ENCODE measurements at places on chromosomes 3 and 15.

DNA sequence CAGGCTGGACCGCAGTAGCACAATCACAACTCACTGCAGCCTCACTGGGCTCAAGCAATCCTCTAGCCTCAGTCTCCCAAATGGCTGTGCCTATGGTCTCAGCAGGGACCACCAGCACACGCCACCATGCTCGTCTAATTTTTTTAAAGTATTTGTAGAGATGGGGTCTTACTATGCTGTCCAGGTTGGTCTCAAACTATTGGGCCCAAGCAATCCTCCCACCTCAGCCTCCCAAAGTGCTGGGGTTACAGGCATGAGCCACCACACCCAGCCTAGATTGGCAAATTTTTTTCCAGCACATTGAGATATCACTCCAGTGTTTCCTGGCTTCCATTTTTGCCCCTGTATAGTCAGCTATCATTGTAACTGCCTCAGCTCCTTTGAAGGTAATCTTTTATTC is 18.3 kb downstream of the TBC1D5 start:
- DNase-seq: no peak

DNA sequence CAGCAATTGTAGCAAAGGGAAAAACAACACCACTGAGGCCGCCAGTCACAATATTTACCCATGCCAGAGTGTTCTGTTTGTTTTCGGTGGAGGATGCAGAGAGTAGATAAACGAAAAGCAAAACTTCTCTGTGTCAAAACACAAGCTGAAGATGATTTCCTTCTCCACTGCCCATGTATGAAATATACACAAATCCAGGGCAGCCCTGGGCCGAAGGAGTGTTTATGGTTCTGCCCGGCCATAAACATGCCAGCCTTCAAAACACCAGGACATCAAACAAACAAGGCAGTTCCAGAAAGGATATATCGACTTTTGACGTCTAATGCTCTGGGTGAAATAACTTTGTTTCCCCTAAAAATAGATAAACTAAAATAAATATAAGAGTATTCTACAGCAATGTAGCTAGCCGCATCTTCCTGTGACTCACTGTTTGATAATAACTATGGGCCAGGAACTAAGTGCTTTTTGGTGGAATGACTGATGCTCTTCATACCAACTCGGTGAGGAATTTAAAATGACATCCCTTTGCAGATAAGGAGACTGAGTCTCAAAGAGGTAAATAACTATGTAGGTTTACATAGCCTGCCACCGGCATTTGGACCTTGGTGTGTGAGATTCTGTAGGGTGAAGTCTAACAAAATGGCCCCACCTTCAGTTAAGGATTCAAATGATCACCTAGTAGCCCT is 82.8 kb downstream of the MAGI1 start:
- DNase-seq: no peak

GRCh38 chr3:187434524-187434923 is 66.3 kb downstream of the RTP4 start:
- DNase-seq: no peak

GRCh38 chr3:150359381-150359780 is 48.7 kb upstream of the TSC22D2 start:
- DNase-seq: no peak

DNA sequence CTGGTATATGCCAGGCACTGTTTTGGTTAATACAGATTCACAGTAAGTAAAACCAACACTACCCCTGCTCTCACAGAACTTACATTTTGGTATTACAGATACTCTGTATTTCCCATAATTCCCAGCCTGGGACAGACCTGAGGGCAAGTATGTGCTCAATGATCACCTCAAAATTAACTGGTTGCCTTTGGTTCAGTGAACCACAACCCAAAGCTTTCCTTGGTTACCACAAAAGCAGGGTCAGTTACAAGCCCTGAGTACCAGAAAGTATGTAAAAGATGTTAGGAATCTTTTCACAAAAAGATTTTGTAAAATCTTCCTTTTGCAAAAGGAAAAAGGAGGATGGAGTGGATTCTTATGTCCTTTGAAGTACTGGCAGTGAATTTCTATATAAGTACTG is 72.2 kb upstream of the GUCA1C start:
- no peak for DNase-seq

DNA sequence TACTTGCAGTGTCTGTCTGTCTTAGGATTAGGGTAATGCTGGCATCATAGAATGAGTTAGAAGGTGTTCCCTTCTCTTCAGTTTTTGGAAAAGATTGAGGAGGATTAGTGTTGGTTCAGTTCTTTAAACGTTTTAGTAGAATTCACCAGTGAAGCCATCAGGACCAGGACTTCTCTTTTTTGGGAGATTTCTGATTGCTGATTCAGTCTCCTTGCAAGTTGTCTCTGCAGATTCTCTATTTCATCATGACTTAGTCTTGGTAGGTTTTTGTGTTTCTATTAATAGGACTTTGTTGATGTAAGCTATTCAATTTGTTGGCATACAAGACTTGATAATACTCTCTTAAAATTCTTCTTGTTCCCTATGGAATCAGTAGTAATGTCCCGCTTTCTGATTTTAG is 48.9 kb downstream of the STT3B start:
- DNase-seq: no peak

GRCh38 chr3:30357897-30358296 is 248.5 kb upstream of the TGFBR2 start:
- DNase-seq: no peak

DNA sequence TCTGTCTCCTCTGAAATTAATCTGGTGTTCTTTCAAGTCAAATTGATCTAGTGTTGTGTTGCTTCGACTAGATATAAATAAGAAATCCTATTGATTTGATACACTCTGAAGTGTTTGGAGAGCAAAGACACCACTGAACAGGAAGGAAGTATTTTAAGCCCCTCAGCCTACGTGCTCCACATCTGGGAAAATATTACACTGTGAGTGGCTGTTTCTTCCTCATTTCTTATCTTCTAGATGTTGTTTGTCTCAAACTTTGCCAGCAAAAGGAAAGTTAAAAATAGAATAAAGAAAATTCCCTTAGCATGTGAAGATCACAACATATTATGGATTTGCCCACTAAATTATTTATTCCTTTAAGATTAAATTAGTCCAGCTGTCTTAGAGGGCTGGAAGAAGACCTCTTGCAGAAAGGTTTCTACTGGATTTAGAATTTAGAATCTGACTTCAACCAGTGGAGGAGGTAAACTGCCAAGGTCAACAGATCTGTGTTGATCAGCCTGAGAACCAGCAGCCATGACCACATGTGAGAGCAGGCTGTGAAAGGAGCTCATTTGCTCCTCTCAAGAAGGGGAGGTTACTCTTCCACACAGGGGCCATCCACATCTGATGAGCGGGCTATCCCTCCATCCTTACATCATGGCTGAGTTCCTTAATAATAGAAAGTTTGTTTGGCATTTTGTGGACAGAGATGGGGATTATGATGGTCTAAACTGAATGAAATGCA is 46.3 kb upstream of the ACKR4 start:
- no peak for DNase-seq

DNA sequence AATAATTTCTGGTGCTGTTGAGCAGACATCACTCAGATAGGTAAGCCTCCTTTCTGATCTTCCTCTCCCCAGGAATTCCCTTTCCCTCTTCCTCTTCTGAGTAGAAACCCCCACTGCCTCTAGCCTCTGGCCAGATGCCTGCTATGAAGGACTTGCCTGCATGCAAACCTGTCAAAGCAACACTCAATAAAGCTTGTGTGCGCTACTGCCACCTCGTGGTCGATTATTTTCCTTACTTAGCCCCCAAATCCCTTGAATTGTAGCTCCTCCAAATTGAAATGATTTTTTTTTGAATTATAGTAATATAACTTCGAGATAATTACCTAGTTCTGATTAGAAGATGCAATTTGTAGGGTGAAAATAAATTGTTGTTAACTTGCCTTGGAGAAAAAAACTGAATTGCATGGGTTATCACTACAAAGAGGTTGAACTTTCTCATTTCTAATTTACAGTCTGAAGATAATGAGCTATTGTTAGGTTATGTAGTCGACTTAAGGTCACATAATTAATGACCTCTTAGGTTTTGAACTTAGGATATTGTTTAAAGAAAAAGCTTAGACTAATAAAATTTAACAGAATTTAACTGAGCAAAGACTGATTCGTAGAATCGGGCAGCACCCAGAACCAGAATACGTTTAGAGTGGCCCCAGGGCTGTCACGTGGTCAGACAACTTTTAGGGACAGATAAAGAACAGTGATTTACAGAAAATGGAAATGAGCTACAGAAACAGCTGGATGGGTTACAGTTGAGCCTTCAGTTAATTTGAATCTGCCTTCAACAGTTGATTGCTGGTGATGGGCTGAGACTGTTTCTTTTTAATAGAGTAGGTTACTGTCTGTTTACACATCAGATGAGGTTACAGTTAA is 269.3 kb downstream of the ARPP21 start:
- DNase-seq: peak; percentile 0

- DNase-seq: no peak
These were observed 101.1 kb downstream of the TOP2B start for GRCh38 chr3:25563601-25564000.

GRCh38 chr3:125381314-125381713 is 6.2 kb upstream of the ZNF148 start:
- no peak for DNase-seq

DNA sequence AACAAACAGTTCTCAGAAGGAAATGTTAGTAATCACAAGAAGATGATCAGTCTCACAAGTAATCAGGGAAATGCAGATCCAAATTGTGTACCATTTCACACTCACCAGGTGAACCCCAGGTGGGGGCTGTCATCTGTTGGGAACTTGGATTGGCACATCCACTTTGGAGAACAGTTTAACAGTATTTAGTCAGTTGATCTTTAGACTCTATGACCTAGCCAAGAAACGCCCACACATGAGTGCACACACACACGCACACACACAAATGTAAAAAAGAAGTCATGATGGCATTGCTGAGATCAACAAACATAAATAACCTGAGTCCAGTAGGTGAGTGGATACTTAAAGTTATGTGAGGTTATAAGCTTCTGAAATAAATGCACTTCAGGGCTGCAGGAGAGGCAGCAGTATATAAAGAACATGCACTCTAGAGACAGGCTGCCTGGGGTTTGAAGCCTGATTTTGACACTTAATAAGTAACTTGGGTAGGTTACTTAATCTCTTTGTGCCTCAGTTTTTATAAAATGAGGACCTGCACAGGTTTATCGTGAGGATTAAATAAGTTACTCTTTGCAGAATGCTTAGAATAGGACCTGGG is 17.7 kb downstream of the ACVR2B start:
- DNase-seq: no peak

GRCh38 chr3:67414740-67415139 is 239.7 kb downstream of the SUCLG2 start:
- no peak for DNase-seq

DNA sequence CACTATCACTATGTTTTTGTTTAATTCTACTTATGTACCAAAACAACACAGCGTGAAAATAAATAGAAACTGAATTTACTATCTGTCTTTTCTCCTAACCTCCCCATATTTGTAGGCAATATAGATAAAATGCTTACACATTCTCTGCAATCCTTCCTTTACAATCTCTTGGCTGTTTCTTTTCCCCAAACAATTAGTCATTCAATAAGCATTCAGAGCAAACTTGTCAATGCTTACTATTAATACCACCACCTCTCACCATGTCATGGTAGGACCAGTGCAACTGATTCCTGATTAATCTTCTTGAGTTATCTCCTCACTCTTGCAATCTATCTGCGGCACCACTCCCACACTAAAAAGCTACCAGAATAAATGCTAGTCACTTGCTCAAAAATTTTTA is 74.0 kb upstream of the TTBK2 start:
- DNase-seq: no peak

DNA sequence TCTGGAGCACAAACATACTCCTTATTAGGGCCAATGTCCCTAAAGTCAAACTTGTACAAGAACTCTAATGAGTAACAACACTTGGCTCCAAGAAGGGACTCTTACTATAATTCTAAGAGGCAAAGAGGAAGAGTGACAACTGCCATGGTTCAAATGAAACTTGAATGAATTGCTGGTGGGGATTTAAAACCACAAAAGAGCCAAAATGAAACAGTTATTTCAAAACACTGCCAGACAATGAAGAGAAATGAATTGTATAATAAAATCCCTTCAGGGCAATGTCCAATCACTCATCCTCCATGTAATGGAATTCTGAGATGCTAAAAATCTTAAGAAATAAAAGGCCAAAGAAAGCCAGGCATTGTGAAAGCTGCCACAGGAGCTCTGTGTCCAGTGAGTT is 14.2 kb downstream of the THRB start:
- no peak for DNase-seq

GRCh38 chr15:78302579-78303312 is 3.3 kb upstream of the SKIC8 start:
- no peak for DNase-seq

GRCh38 chr3:62453448-62453847 is 80.1 kb upstream of the FEZF2 start:
- no peak for DNase-seq

- no peak for DNase-seq
These were observed 10.4 kb upstream of the CX3CR1 start for GRCh38 chr3:39290255-39290654.

DNA sequence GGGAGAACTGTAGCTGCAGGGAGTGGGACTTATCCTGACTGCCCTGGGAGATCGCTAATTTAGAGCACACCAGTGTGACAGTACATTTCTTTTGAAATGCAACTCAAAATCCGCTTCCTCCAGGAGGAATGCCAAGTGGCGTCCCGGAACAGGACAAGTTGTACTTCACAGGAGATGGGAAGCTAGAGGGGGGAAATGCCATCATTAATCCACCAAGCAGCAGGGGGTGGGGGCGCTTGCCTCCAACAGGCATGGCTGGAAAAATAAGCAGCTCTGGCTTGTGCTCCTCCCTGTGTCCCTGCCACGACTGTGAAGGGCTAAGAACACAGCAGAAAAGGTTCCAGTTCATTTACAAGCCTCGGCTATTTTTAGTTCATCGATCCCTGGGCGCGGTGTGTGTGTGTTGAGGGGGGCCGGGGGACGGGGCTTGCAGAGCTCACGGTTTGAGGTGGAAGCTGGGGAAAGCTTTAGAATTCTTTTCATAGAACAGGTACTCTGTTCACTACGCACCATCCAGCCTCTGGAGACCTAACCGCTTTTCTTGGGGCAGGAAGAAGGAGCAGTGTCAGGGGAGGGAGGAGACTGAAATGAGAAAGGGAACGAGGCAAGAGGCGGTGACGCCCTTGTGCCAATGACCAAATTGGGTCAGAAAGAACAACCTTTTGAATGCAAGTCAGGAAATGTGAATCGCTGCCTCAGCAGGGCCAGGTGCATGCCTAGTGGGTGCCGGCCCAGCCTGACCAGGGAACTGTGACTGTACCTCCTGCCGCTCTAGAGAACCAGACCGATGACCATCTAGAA is 51.8 kb upstream of the DGKG start:
- DNase-seq: no peak

GRCh38 chr3:79491029-79491641 is 276.7 kb downstream of the ROBO1 start:
- no peak for DNase-seq

GRCh38 chr3:148789146-148789545 is 38.5 kb upstream of the CPB1 start:
- DNase-seq: no peak

- no peak for DNase-seq
These were observed 384.9 kb downstream of the ZBTB20 start for GRCh38 chr3:114762144-114762543.

- no peak for DNase-seq
These were observed 284.2 kb upstream of the TPM1 start for GRCh38 chr15:62758126-62758951.

Measured in NCI-H748 treated with DMSO at 0.1 percent for 48 hours (cell line).